ENCODE measurements at places on chromosomes 3 and 15.

GRCh38 chr3:101758224-101758623 lies 20.8 kb upstream of the NXPE3 start:
- DNase-seq: no peak

DNA sequence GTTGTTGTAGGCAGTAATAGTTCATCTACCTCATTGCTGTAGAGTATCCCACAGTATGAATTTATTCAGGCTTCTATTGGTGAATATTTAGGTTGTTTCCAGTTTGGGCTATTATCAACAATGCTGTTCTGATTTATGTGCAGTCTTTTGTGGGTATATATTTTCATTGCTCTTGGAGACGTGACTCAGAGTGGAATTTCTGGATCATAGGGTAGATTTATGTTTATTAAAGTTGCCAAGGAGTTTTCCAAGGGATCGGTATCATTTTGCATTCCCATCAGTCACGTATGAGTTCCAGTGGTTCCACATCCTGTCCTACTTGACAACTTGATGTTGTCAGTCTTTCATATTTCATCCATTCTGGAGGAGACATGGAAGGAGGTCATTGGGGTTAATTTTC lies 8.4 kb upstream of the HRH1 start:
- DNase-seq: no peak

- DNase-seq: no peak
These were observed 8.1 kb upstream of the MUC13 start for GRCh38 chr3:124942613-124943012.

GRCh38 chr3:56764904-56765547 lies 36.7 kb downstream of the ARHGEF3 start:
- DNase-seq: no peak

GRCh38 chr3:50195501-50196252 lies 4.3 kb downstream of the GNAT1 start:
- DNase-seq: no peak

DNA sequence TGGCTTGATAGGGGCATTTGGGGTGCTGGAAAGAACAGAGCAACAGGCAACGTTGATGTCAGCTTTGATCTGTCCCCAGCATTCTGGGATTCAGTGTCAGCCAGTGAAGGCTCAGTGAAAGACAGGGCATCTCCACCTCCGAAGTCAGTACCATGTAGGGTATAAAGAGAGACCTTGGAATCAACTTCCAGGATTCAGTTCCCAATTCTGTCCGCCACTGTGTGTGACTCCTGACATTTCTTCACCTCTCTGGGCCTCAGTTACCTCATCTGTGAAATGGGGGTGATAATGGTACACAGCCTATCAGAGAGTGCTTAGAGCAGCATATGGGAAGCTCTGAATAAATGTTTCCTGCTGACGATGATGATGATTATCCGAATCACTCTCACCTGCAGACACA lies 55.6 kb upstream of the FLNB start:
- no peak for DNase-seq

DNA sequence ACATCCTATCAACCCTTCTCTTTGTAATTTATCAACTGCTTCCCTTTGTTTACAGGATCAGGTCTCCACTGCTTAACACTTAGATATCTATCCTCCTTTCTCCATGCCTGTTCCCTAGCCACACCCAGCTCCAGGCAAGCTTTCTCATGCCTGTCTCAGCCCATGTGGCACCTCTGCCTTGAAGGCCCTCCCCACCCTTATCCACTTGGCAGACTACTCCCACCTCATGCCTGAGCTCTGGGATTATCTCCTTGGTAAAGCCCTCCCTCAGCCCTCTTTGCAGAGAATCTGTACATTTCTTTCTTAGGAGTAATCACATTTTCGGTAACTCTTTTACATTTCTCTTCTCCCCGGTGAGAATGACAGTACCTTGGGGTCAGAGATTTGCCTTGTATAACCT lies 96.0 kb downstream of the ATP1B3 start:
- DNase-seq: no peak

DNA sequence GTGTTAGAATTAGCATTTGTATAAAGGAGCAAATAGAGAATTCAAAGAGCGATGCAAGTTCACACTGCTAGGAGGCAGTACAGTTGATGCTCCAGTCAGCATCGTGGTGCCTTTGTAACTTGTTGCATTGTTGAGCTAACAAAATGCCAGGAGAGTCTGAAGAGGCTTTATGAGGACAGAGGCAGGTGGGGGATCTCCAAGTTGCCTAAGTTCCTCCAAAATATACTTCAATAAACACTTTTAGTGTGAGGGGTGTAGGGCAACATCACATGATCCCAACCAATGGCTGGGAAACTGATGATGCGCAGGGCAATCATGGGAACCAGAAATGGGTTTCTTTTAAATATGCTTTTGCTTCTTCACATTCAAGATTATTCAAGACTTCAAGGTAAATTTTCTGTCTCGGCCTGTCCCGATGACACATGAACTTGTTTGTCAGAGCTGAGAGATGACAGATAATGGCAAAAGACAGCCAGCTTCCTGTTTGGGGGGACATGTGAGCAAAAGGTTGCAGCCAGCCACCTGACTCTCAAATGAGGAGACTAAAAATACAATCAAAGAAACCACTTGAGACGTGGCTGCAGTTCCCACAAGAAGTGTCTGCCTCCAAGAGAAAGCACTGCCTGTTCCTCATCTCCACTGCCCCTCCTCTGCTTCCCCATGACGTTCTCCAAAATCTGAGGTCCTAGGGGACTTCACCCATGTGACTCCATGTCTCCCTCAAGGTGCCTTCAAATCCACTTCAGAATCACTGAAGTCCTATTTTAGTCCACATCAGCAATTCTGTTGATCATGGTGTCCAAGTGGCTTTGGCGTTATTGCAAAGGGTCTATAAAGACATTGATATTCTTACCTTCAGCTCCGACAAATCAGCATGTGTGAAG lies 39.3 kb downstream of the KLHL6 start:
- no peak for DNase-seq

DNA sequence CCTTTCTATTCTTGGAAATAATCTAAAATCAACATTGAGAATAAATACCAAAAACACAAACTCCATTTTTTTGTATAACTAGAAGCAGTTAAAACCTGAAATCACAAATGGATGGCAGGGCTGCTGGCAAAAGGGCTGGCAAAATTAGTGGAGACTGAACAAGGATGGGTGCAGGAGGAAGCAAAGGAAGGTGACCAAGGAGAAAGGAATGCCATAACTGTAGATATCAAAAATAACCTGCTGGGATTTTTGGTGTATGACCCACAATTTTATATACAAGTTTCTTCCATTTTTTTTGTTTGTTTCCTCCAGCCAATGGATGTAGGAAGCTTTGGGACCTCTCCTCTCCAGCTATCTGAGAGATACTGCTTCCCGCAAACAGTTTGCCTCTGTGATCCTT lies 12.7 kb downstream of the CFAP44 start:
- DNase-seq: no peak

- no peak for DNase-seq
These were observed 393.3 kb downstream of the TIGIT start for GRCh38 chr3:114687151-114687550.

DNA sequence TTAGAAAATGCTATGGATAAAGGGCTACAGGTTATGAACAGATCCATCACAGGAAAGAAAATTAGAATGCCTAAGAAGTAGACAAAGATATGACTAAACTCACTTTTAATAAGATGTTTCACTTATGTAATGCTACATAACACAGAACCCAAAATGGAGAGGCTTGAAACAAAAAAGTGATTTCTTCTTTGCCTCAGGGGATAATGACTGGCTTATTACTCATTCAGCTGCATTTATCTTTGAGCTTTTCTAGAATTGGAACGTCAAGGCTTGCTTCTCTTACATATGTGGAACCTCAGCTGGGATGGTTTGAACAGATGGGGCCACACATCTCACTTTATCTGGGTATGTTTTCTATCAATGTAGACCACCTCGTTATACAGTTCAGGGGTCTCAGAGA lies 120.6 kb upstream of the EPHA3 start:
- DNase-seq: no peak

GRCh38 chr3:143283432-143284128 lies 164.0 kb downstream of the CHST2 start:
- no peak for DNase-seq

DNA sequence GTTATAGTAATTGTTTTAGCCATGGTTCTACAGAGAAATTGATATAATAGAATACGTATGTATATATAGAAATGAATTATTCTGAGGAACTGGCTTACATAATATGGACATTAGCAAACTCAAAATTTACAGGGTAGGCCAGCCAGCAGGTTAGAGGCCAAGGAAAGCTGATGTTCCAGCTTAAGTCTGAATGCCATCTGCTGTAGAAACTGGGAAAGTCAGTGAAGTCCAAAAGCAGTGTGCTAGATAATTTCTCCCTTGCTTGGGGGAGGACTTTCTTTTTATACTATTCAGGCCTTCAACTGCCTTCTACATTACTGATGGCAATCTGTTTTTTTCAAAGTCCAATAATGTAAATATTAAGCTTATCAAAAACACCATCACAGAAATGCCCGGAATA lies 1174.7 kb downstream of the ZPLD1 start:
- no peak for DNase-seq

DNA sequence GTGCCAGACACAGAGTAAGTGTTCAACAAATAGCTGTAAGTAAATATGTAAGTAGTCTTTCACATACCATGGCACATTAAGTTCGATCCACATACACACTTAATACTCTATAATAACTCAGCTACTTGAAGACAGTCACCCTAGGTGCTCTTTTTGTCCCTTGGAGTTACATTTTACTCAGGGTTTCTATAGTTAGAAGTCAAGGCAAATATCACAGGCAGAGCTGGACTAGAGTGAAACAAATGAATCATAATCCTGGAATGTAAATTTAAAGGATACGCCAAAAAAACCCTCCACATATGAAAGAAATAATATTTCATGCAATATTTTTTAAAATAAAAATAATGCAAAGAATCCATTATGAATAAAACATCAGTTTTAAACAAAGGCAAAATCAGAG lies 461.8 kb downstream of the MAGI1 start:
- no peak for DNase-seq

DNA sequence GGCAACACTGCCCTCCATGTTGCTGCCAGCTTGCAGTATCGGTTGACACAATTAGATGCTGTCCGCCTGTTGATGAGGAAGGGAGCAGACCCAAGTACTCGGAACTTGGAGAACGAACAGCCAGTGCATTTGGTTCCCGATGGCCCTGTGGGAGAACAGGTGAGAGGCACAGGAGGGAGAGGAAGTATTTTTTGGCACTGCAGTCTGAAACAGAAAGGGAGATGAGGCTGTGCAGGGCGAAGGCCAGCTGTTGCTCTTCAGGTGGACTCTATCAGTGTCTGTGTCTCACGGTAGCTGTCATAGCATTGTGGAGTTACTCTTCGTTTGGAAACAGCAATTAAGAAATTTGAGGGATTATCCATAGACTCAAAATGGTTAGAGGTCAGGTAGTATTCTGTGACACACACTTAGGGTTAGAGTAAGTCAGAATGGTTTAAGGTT lies 8.0 kb downstream of the NFKBIZ start:
- DNase-seq: no peak

DNA sequence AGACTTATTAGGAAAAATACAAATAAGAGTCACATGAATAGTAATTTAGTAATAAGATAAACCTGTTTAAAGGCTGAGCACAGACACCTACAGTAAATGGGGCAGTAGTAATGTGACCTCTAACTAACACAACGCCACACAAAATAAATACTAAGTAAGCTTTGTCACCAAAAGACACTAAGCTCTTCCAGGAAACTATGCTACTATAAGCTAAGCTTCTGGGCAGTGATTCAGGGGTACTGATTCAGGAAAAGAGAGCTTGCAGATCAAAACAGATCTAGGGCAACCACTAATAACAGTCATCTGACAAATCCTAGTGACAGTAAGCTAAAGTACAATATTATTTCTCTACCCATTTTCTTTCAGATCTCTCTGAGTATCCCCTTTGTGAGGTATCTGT lies 68.8 kb downstream of the PLOD2 start:
- DNase-seq: no peak

- DNase-seq: no peak
These were observed 48.0 kb downstream of the CGGBP1 start for GRCh38 chr3:88010810-88011209.

DNA sequence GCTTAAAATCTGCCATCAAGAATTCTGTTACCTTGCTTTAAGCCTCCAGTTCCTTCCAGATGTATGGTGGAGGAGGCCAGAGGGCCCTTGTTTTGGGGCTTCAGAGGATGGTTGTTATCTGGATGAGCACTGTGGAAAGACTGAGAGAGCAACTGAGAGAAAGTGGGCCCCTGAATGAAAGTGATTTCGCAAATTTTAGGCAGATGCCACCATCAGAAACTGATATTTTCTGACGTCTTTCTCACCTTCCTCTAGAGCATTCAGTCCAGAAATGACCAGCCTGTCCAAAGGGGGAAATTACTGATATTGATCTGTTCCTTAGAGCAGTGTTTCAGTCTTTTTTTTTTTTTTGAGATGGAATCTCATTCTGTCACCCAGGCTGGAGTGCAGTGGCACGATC lies 13.4 kb downstream of the B3GNT5 start:
- no peak for DNase-seq

DNA sequence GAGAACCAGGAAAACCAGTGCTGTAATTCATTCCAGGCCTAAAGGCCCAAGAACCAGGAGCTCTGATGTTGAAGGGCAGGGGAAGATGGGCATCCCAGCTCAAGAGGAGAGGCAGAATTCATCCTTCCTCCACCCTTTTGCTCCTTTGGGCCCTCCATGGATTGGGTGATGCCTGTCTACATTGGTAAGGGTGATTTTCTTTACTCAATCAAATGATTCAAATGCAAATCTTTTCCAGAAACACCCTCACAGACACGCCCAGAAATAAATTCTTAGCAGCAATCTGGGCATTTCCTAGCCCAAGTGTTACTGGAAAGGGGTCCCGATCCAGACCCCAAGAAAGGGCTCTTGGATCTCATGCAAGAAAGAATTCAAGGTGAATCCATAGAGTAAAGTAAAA lies 17.6 kb upstream of the APOD start:
- no peak for DNase-seq

DNA sequence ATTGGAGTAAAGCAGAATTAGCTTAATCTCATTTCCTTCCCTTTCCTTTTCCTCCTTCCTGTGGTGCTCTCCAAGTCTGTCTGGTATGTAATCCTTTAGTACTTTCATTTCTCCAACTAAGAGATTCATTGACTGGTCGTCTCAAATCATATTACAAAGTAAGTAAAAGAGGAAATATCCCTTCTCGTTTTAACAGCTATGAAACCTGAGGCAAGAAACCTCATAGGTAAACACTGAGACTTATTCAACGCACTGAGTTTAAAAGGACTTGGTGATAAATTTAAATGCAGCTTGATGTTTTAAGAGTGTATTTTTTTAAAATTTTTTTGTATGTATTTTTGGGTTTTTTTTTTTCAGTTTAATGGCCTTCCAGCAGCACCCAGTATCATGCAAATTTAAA lies 117.2 kb upstream of the LRRC3B start:
- DNase-seq: no peak

DNA sequence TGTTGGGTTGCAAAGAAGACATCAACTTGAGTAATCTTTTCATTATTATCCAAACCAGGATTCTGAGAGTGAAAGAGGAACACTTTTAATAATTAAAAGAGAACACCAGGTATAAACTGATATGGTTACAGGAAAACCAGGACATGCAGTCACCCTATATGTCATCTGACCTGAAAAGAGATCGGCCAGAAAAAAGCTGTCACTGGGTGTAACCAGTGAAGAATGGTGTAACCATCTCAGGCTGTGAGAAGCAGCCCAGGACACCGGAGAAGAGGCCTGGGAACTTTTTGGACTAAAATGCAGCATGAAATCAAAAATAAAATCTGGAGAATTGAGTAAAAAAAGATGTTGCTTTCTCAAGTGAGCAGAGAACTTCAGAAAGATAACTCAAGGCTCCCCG lies 10.1 kb upstream of the CCDC80 start:
- no peak for DNase-seq

All from left hindlimb (tissue), 1 donor.